ENCODE measurements at places on chromosomes 6 and 20.

GRCh38 chr6:146357578-146358430 lies 185.8 kb upstream of the RAB32 start:
- no peak for DNase-seq

DNA sequence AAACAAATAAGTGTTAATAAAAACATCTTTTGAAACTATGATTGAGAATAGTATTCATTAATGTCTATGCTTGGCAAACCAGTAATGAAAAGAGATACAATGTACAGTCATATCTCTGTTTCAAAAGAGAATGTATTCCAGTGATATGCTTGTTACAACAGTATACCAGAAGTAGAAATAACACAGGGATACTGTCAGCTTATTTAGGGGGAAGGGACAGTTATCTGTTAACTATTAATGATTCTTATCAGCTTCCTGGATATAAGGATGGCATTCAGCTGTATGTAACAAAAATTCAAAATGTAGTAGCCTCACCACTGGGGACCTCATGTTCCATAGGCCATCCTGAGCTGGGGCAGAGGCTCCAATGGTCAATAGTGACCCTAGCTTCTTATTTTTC lies 103.8 kb upstream of the TBX18 start:
- DNase-seq = no peak

DNA sequence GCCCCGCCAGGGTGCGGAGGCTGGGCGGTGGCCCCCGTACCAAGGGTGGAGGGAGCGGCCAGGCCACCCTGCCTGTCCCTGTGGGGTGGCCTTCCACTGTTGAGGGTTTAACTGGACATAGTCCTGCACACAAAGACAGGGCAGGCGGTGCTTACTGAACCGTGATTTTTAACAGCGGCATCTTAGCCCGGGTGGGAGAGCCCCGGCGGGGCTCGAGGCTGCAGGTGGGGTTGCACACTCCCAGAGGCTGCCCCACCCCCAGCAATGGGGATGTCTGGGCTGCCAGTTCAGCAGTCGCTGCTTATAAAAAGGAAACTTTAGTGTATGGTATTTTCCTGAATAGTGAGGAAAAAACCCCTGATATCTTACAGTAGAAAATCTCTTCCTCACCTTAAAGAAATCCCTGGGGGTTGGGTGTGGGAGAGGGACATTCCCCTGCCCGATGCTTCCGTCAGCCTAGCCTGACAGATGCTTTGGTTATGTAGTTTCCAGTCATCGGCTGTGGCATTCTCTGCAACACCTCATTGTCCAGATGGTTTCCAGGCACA lies 79.4 kb downstream of the IRF4 start:
- no peak for DNase-seq

- no peak for DNase-seq
These were observed 425.1 kb upstream of the SULF2 start for GRCh38 chr20:48210111-48211027.

DNA sequence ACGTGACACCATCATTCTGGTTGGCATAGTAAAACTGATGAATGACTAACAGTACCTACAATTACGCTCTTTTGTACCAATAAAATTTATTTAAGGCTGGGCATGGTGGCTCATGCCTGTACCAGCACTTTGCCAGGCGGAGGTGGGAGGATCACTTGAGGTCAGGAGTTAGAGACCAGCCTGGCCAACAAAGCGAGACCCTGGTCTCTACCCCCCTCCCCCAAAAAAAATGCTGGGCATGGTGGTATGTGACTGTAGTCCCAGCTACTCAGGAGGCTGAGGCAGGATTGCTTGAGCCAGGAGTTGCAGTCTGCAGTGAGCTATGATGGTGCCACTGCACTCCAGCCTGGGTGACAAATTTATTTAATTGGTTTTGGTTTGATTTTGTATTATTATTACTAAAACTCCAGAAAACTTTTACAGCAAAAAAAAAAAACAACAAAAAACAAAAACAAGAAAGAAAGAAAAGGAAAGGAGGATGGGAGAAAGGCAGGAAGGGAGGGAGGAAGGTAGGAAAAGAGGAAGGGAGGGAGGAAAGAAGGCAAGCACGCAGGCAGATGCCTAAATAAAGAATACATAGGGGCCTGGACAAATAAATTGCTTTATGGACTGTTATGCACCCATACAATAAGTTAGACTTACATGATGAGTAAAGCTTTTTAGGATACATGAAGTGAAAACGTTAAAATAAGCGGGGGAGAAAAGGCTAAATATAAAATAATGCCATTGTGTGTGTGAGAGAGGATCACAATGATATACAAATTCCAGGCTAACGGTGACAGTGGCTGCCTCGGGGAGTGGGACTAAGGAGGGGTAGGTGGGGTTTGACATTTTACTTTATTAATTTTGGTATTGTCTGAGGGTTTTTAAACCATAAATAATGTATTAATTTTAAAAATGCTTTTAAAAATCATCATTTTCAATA lies 682 bp upstream of the ZSCAN9 start:
- DNase-seq = no peak

DNA sequence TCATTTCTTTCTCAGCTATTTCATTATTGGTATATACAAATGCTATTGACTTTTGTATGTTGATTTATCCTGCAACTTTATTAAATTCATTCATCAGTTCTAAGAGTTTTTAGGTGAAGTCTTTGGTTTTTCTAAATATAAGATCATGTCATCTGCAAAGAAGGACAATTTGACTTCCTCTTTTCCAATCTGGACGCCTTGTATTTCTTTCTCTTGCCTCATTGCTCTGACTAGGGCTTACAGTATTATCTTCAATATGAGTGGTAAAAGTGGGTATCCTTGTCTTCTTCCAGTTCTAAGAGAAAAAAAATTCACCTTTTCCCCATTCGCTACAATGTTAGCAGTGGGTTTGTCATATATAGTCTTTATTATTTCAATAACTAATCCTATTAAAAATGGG lies 38.0 kb downstream of the KIF16B start:
- DNase-seq = no peak

DNA sequence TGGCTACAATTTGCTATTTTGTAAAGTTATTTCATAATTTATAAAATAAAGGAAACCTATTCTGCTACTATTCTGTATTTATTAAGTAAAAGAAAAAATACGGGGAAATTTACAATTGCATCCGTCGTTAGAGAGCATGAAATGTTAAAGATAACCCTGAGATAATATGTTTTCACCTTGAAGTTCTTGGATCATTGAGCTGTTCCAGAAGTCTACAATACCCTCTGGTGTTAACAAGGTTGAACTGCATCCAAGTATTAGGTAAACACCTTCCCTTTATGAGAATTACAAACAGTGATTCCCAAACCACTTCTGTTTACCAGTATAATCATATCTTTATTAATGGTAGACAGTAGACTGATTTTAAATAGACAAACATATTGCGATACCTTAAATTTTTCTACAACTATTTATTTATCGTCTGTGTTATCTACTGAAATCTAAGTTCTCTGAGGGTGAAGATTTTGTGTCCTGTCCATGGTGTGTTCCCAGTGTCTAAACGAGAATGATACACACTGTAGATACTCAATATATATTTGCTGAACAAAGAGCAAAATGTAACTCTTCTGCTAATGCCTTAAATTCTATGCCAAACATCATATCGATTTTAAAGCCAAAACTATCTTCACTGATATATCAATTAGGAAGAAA lies 28.2 kb downstream of the TBC1D32 start:
- no peak for DNase-seq

GRCh38 chr20:1267809-1268374 lies 1.8 kb downstream of the SNPH start:
- no peak for DNase-seq

DNA sequence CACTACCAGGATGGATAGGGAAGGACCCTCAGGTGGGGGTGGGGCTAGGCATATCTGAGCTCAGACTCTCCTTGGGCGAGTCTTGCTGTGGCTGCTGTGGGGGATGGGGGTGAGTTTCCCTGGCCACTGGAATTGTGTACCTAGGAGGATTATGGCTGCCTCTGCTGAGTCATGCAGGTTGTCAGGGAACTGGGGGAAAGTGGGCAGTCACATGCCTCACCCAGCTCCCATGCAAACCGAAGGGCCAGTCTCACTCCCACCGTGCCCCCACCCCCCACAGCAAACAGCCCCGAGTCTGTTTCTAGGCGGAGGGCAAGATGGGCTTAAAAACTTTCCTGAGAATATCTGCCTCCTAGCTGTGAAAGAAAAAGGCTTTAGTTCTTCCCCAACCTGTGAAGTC lies 210.3 kb upstream of the FERMT1 start:
- DNase-seq = no peak

DNA sequence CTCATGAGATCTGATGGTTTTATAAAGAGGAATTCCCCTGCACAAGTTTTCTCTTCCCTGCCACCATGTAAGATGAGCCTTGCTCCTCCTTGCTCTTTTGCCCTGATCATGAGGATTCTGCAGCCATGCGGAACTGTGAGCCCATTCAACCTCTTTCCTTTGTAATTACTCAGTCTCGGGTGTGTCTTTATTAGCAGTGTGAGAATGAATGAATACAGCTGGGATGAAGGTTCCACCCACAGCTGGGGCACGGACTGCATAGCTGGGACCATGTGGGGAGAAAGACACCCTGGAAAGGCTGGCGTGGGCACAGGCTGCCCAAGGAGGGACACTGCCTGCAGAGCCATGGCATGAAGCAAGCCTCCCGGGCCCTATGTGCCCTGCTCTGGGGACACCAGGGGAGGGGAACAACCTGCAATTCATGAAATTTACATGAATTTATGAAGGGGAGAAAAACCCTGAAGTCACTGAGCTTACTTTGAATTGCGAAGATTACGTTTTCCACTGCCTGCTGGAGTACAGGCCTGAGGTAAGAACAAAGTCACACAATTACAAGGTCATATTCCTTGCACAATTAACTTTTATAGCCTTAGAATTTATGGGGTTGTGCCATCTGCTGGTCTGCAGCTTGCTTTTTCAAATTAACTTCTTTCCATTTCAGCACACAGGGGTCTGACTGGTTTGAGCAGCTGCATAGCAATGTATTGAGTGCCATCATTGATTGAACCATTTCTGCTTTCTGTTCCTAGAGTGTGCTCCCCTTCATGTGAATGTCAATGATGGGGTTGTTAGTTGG lies 46.2 kb downstream of the SLC22A1 start:
- no peak for DNase-seq
